ENCODE measurements at places on chromosomes 6 and 20. TPM values are rescaled to one million over a fixed set of nuclear protein-coding genes. Genes with fewer than 3 reads are reported as not detected.

IRF4 gene
- total RNA-seq = 1.9 TPM

VSTM2L gene
- total RNA-seq = 2.6 TPM

DNA sequence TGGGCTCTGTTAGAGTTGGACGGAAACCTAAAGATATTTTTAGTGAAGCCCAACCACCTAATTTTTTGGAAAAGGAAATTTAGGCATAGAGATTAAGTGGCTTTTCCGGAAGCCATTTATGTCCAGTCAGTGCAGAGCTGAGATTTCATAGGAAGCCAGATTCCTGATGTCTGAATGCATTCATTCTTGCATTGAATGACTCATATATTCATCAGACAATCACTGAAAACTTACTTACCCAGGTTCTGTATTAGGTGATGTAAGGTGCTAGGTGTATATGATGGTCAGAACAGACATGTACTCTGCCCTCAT, 4.1 kb downstream of the SH3BGRL2 start:
- H3K36me3 ChIP-seq = no peaks in the 10 kb centered on the region
- H3K27ac ChIP-seq = peak overlapping the region; percentile 19
- H3K4me3 ChIP-seq = no peak overlapping the region
- DNase-seq = no peak

GRCh38 chr6:162344646-162345010, 382.9 kb downstream of the PRKN start:
- H3K4me3 ChIP-seq = no peak overlapping the region
- no peak overlapping the region for H3K27ac ChIP-seq
- H3K4me1 ChIP-seq = peaks cover 12% of the 10 kb centered on the region
- H3K27me3 ChIP-seq = no peaks in the 10 kb centered on the region

- H3K27ac ChIP-seq = no peak overlapping the region
- no peaks in the 10 kb centered on the region for H3K4me1 ChIP-seq
- H3K27me3 ChIP-seq = no peaks in the 10 kb centered on the region
- H3K36me3 ChIP-seq = no peaks in the 10 kb centered on the region
Observed at GRCh38 chr6:16543521-16543920, 217.7 kb downstream of the ATXN1 start.

GRCh38 chr6:5096482-5096881, 11.3 kb downstream of the PPP1R3G start:
- no peaks in the 10 kb centered on the region for H3K27me3 ChIP-seq
- no peaks in the 10 kb centered on the region for H3K36me3 ChIP-seq
- H3K4me1 ChIP-seq = no peaks in the 10 kb centered on the region
- no peak overlapping the region for H3K27ac ChIP-seq
- DNase-seq = no peak

GRCh38 chr6:15131651-15132061, 114.2 kb upstream of the JARID2 start:
- H3K4me1 ChIP-seq = peaks cover 7% of the 10 kb centered on the region
- H3K27ac ChIP-seq = no peak overlapping the region
